Iris pigment epithelial cell (primary cell): ENCODE measurements at places on chromosomes 16 and 17.

- no peak for DNase-seq
These were observed 20.0 kb downstream of the USP32 start for GRCh38 chr17:60371818-60372510.

DNA sequence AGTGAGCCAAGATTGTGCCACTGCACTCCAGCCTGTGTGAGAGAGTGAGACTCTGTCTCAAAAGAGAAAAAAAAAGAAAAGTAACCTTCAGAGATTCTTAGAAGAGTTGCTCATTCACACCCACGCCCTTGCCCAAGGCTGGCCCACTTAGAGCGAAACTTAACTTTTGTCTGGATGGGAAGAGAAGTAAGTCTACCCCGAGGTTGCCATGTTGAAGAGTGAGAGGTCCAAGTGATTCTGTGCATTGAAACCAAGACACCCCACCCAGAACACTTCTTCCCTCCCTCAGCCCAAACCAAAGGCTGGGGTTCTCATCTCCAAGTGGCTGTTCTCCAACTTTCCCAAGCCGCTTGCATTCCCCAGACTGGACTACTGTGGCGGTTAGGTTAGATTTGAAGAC, 2.4 kb upstream of the CISD3 start:
- no peak for DNase-seq

DNA sequence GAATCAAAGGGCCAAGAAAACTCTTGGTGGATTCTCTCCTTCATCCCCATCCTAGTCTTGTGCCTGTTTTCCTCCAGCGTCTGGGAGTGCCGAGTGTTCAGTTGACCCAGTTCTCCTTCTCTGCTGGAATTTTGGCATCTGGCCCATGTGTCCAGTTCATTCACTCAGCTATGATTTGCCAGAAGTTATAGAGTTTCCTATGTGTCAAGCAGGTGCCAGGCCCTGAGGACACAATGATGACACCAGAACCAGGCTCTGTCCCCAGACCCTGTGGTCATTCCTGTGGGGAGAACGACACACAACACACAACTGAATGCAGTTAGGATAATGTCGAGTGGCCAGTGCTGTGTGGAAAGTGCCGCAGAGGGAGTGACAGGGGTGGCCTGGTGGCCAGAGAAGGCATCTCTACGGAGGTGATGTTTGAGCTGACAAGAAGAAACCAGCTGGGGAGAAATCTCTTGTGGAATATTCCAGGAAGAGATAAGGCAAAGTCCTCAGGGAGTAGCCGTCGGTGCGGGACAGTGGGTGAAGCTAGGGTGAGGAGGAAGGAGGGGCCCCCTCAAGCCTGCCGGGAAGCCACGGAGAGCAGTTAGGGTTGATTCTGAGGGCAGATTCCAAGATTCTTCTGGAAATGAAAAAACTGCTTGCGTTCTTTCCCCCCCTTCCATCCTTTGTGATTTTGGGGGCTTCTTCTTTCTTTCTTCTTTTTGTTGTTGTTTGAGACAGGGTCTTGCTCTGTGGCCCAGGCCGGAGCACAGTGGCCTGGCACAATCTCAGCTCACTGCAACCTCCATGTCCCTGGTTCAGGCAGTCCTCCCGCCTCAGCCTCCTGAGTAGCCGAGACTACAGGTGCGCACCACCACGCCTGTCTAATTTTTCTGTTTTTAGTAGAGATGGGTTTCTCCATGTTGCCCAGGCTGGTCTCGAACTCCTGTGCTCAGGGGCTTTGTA, 35.8 kb upstream of the IL34 start:
- DNase-seq = no peak

DNA sequence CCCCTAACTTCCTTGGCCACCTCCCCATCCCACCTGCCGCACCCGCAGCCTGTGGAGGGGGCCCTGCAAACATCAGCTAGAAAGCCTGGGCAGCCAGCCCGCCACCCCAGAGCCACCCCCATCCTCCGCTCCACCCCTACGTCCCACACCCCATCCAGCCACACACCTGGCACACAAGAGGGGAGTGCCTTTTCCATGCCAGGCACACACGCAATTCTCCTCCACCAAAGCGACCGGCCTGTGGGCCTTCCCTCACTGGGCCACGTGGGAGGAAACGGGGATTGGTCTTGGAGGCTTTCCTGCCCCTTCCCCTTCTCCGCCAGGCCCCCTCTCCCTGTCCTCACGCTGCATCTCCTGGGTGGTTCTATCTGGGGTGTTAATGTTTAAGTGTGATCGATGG, 48.7 kb upstream of the TNRC6C start:
- no peak for DNase-seq

DNA sequence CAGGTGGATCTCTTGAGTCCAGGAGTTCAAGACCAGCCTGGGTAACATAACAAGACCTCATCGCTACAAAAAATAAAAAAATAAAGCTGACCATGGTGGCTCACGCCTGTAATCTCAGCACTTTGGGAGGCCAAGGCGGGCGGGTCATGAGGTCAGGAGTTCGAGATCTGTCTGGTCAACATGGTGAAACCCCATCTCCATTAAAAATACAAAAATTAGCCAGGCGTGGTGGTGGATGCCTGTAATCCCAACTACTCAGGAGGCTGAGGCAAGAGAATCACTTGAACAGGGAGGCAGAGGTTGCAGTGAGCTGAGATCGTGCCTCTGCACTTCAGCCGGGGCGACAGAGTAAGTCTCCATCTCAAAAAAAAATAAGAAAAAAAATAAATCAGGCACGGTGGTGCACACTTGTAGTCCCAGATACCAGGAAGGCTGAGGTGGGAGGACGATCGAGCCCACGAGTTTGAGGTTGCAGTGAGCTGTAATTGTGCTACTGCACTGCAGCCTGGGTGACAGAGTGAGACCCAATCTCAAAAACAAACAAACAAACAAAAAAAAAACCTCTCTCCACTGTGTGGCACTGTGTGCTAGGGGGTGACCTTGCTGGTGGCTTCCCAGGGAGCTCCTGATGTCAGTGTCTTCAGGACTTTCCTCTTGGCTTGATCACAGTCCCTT, 19.8 kb upstream of the MAPK3 start:
- DNase-seq = no peak
